ENCODE measurements at places on chromosomes 12 and 14.

GRCh38 chr14:52338051-52338681 lies 24.1 kb downstream of the PTGER2 start:
- DNase-seq = peak; percentile 50

GRCh38 chr14:71049435-71050133 lies 142.3 kb downstream of the PCNX1 start:
- DNase-seq = peak; percentile 64

DNA sequence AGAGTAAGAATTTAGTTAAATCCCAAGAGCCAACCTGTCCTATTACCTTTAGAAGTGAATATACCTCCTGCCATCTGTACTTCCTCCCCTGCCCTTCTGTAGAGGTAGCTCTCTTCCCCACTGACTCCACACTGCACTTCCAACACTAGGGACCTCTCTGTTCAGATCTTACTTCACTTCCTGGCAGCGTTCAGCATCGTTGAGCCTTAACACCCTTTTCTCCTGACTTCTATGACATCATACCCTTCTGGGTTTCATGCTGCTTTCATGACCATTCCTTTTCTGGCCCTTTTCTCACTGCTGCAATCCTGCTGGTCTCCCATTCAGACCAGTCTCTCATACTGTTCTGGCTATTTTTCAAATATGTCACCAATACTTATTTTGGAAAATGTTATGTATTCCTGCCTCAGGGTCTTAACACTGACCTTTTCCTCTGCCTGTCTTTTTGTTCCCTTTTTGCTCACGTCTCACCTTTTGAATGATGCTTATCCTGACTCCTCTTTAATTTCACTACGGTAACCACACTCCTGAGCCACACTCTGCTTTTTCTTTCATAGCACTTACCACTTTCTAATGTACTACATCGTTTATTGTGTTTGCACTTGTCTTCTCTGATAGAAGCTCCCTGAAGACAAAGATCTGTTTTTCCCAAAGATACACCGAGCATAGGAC lies 67.6 kb downstream of the PLEKHA5 start:
- DNase-seq = no peak

DNA sequence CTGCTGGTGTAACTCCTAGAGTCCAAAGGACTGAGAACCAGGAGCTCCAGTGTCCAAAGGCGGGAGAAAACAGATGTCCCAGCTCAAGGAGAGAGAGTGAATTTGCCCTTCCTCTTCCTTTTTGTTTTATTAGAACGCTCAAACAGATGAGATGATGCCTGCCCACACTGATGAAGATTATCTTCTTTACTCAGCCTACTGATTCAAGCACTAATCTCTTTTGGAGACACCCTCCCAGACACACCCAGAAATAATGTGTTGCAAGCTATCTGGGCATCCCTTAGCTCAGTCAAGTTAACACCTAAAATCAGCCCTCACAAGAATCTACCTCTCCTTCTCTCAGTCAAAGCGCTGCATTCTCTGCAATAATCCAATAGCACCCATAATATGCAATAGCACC lies 78.2 kb upstream of the BCL2L14 start:
- DNase-seq = no peak

DNA sequence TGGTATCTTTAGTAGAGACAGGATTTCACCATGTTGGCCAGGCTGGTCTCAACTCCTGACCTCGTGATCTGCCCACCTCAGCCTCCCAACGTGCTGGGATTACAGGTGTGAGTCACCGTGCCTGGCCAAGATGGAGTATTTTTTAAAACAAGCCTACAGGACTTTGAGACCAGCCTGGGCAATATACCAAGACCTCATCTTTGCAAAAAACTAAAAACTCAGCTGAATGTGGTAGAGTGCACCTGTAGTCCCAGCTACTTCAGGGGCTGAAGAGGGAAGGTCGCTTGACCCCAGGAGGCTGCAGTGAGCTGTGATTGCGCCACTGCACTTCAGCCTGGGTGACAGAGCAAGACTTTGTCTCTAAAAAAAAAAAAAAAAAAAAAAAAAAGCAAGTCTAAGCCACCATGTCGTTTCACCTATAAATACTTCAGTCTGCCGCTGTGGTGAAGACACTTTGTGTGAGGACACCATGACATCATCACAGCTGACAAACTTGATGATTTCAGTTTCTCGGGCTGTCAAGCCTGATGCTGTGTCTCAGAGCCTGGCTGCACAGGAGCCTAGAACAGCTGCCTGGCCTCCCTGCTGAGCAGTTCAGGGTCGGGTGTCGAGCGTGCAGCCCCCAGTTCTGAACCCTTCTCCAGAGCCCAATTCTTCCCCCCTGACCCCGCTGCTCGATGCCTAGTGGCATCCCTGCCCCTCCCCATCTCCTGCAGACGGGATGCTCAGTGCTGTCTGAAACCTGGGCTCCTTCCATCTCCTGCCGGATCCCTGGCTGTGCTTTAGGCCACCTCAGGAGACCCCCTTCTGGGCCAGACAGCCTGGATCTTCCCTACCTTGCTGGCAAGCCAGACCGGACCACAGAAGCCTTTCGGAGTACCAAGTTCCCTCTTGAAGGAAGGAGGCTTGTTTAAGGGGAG lies 119.2 kb upstream of the EVL start:
- no peak for DNase-seq

- no peak for DNase-seq
These were observed 35.3 kb downstream of the DICER1 start for GRCh38 chr14:95121911-95122620.

- no peak for DNase-seq
These were observed 51.8 kb downstream of the ASCL4 start for GRCh38 chr12:107826276-107826675.
